Stimulated activated CD8-positive, alpha-beta memory T cell treated with anti-CD3 and anti-CD28 coated beads, Interleukin-15, amount 100 ng/mL, for 48 hours (primary cell): ENCODE measurements at places on chromosomes 7 and 10.

DNA sequence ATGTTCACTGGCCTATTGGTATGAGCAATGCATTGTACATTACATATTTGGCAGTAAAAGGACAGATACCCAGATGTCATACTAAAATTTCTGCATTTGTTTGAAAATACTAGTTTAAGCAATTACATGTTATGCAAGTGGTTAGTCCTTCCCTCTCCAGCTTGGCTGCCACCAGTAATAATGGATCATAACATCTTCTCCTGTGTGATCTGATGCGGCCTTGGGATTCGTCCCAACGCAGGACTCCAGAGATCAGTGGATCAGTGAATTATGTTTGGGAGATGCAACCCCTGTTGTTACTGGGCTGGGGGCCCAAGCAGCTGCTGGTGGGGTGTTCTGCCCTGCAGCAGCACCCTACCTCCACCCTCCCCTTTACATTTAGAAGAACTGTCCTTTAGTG, 11.2 kb upstream of the PDK4 start:
- DNase-seq, result no peak

DNA sequence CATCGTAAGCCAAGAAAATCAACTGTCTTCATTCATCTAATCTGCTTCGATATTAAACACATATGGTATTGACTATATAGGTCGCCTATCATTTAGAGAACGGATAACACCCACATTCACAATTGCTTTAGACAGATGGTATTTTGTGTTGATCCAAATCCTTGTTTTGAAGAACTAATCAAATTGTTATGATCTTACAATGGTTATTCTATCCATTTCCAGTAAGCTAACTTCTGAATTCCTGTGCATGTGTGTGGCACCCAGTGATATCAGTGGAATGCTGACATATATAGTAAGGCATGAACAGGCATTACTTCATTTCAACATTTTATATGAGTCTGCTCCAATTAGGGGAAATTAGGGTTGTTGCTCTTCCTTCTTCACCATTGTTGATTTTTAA, 98.8 kb downstream of the SEMA3E start:
- DNase-seq, result no peak

DNA sequence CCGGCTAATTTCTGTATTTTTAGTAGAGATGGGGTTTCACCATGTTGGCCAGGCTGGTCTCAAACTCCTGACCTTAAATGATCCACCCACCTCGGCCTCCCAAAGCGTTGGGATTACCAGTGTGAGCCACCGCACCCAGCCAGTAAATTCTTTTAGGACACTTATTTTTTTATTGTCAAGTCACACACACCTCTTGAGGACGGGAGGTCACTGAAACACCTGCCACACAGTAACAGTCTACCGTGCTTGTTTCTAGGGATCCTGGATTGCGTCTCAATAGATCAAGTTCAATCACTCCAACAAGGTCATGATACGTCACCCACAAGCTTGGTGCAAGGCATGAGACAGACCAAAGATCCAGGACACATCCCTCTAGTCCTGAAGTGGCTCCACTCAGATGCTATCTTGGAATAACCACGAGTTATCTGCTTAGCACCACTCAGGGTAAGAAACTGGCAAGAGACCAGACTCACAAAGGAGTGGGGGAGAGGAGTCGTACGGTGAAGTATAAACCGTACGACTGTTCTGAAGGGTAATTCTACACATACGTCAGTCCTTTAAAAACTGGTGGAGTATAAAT, 58.9 kb upstream of the NCAPG2 start:
- no peak for DNase-seq

DNA sequence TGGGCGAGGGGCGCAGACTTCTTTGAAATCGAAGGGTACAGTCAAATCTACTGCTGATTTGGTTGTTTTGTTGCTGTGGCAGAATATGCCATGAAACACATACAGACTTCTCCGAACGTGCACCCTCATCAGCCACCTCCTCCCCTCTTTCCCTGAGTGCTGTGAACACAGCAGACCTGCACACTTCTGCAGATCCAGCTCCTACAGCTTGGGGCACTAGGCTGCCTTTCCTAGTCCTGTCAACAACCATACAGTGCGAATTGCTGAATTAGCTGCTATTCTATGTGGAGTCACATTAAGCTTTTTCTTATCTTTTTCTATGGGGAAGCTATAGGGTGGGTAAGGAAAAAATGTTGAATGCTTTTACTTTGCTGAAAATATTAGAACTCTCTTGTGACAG, 57.5 kb downstream of the COL17A1 start:
- DNase-seq, result no peak

DNA sequence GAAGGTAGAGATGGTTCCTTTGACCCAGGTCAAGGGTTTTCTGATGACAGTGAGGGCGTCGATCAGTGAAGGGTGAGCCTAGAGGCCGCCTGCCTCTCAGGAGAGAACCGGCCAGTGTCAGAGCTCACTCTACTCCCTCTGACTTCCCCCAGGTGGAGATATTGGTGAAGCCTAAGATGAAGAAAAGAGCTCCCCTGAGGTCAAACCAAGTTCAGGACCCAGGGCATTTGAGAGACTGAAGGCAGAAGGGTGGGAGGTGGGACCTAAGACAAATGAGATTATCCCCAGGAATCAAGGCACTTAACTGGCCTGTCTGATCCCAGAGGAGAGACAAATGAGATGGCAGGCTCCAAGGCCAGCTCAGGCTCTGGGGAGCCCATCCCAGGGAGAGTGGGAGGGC, 104.7 kb downstream of the CDH23 start:
- DNase-seq, result no peak

DNA sequence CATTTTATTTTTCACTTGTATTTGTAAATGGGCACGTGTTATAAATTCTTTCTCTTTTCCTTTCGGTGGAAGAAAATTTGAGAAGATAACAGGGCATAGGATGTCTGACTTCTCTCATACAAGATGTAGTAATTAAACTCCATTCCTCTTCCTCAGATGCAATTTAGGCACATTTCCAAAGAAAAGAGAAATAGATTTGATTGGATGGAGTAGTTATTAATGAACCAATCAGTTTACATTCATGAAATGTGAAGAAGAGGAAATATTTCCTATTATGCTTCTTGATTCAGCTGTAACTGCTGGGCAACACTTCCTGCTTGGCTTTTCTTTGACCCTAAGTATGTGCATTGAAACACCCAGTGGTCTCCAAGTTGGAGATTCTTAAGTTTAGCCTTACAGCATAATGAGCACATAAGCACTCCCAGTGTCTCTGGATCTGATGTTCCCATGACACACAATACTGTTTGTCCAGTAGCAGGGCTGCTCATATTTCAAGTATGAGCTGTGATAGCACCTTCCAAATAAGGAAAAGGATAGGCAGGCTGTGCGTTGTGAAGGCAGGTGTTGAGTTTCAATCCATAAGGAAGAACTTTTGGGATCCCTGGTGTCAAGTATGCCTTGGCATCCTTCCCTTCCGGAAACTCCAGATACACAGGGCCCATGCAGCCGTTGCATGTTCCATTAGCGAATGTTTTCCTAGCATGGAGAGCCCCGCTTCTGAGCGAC, 33.4 kb upstream of the COBL start:
- no peak for DNase-seq

- no peak for DNase-seq
Measured at GRCh38 chr7:2005786-2006185, 227.0 kb downstream of the MAD1L1 start.

DNA sequence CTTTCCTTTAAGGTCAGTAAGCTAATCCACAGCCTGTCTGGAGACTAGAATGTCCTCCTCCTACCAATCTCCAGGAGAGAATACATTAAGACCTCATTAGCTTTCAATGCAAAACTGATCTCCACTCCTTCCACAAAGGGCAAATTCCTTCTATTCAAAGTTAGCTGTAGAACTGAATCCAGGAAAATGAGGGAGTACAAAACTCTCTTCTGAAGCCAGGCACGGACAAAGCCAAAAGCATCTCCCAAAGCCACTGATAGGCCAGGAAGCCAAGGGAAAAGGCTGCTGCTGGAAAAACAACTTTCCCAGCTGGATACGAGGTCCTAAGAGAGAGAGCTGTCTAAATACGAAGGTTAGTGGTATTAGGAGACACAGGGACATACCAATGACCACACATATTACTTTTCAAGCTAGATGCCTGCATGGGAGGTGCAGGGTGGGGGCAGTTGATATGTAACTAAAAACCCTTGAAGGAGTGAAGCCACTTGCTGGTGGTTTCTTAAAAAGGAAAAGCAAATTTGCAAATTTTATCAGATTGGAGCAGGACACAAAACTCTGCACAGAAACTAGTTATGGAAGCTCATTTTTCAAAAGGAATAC, 43.6 kb downstream of the MKX start:
- DNase-seq, result no peak

GRCh38 chr7:108723381-108723814, 153.7 kb downstream of the DNAJB9 start:
- DNase-seq, result no peak

- DNase-seq, result no peak
Measured at GRCh38 chr10:100518761-100519241, 860 bp downstream of the SEC31B start.

- no peak for DNase-seq
Measured at GRCh38 chr7:87231711-87232110, 12.2 kb upstream of the TMEM243 start.

DNA sequence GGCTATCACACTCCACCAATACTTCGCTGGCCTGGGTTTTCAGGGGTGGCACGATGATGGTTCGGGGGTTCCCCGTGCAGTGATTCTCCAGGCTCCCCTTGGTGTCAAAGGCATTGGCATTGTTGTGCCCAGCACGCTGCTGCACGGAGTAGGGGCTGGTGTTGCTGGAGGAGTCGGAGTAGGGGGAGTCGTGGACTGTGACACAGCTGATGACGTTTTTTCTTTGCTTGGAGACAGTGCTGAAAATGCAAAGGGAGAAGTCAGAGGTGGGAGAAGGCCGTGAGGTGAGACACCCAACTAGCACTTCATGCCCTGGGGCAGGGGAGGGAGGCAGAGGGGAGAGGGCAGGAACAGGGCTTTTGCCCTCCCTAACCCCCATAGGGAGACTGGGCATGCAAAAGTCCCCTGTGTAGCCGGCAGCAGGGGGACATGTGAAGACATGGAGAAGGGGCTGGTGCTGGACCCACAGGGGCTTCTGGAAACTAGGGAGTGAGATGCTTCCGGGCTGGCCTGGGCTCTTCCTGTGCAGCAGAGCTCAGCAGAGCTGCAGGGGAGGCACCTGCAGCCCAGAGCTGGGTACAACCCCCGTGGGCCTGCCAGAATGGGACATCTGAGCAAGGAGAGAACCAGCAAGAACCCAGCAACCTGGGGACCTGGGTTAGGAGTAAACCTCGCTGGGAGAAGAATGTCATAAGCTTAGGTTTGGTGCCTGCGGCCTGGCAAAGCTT, 60.5 kb downstream of the CLEC2L start:
- no peak for DNase-seq

GRCh38 chr7:99001482-99002147, 123.3 kb downstream of the TRRAP start:
- DNase-seq, result no peak

- no peak for DNase-seq
Measured at GRCh38 chr7:4998910-4999309, 39.9 kb upstream of the MMD2 start.

DNA sequence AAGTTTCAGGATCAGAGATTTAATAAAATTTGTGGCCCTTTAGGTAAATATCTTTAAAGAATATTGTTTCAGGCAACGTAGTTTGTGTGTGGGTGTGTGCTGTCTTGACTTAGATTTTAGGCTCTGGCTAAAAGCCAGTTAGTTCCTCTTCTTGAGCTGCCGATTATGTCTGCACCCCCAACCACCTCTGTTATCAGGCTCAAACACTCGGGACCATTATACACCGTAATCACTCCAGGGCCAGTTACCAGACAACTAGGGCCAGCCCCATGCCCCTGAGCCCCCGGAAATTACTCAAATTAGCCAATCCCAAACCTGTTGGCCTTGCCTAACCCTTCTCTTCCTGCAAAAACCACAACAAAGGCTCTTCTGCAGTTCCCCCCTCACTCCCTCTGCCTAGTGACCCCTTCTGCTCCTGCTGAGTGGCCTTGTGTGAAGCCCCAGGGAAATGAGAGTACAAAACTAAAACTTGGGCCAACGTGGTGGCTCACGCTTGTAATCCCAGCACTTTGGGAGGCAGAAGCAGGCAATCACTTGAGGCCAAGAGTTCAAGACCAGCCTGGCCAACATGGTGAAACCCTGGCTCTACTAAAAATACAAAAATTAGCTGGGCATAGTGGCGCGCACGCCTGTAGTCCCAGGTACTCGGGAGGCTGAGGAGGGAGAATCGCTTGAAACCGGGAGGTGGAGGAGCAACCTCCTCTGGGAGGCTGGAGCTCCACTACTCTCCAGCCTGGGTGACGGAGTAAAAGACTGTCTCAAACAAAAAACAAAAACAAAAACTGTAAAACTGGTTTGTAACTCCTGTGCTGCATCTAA, 9.2 kb upstream of the HNRNPF start:
- DNase-seq, result no peak

- no peak for DNase-seq
Measured at GRCh38 chr10:119768455-119769094, 42.7 kb downstream of the INPP5F start.
